ENCODE measurements at places on chromosomes 7 and 10. TPM values are rescaled to one million over a fixed set of nuclear protein-coding genes. Genes with fewer than 3 reads are reported as not detected.

GRCh38 chr10:87816898-87817608 is 973 bp downstream of the ATAD1 start:
- DNase-seq: no peak

- peak; percentile 2 for DNase-seq
Measured at GRCh38 chr7:72925546-72926120, 738 bp downstream of the POM121 start.

DNA sequence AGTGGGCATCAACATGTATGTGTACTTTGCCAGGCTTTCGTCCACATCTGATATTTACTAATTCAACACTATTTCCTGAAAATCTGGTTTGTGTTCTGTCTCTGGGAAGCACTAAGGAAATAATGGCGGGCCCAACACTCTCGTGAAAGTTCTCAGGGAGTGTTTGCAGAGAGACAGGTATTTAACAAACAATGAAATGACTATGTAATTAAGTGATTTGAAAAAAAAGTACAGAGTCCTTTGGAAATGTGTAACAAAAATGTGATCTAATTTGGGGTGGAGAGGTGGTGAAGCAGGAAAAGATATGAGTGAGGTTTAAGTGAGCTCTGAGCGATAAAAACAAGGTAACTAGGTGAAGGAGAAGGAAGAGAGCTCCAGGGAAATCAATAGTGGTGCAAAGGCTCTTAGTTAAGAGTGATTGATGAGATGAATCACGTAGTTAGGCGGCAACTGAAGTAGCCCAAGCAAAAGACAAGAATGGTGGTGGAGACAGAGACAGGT is 95.3 kb upstream of the DNAJB12 start:
- no peak for DNase-seq

DNA sequence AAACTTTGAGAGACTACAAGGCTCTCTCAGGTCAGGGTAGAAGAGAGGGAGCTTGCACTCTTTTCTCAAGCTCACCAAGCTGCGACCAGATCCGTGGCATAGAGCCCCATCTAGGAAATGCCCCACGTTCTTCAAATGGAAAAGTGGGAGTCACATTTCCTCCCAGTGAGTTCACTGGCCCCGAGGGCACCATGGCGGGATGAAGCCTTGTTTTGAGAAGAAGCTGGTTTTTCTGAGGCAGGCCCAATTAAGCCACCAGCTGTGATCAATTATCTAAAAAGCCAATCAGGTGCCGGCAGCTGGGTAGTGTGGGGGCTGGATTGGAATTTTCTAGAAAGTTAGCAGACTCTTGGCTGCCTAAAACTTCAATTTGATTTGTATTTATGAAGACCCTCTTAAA is 101.4 kb downstream of the ZNF365 start:
- no peak for DNase-seq

GRCh38 chr10:29353305-29353704 is 64.4 kb downstream of the LYZL1 start:
- no peak for DNase-seq

Gene GBX1
- total RNA-seq: 0.41 TPM

Gene IFIT1B
- total RNA-seq: 0.41 TPM

Data from frontal cortex (tissue), 4 donors.